ENCODE measurements at places on chromosomes 2 and 18.

DNA sequence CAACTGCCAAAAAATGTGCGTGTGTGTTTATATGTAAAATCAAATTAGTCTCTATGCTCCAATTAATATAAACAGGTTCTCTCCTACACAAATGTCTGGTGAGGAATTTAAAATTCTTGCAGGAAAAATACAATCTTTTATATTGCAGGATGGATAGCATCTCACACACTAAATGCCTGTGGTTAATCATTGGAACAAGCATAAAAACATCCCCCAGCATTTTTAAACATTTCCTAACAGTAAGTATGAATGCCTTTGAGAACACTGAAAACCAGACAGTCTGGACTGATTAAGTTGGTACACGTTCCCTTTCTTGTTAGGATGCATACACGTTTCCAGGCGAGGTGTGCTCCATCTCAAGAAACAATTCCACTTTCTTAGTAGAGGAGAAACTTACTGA is 29.9 kb upstream of the PDE1A start:
- no peak for DNase-seq

DNA sequence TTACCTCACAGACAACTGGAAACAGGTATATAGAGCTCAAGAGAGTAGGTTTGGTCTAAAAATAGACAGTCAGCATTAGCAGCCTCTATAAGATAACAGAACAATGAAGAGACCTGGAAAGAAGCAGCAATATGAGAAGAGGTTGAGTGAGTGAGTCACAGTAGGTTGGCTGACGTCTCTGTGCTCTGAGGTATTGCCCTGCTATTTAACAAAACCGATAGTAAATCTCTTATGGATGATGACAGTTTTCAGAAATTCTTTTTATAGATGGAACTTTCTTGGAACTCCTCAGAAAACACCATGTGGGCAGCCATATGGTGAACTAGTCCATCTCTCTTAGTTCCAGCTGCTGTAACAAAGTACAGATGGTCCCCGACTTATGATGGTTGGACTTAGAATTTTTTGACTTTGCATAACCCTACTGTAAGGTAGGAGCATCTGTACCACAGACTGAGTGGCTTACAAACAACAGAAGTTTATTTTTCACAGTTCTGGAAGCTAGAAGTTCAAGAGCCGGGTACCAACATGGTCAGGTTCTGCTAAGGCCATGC is 123.5 kb downstream of the MBD2 start:
- no peak for DNase-seq

DNA sequence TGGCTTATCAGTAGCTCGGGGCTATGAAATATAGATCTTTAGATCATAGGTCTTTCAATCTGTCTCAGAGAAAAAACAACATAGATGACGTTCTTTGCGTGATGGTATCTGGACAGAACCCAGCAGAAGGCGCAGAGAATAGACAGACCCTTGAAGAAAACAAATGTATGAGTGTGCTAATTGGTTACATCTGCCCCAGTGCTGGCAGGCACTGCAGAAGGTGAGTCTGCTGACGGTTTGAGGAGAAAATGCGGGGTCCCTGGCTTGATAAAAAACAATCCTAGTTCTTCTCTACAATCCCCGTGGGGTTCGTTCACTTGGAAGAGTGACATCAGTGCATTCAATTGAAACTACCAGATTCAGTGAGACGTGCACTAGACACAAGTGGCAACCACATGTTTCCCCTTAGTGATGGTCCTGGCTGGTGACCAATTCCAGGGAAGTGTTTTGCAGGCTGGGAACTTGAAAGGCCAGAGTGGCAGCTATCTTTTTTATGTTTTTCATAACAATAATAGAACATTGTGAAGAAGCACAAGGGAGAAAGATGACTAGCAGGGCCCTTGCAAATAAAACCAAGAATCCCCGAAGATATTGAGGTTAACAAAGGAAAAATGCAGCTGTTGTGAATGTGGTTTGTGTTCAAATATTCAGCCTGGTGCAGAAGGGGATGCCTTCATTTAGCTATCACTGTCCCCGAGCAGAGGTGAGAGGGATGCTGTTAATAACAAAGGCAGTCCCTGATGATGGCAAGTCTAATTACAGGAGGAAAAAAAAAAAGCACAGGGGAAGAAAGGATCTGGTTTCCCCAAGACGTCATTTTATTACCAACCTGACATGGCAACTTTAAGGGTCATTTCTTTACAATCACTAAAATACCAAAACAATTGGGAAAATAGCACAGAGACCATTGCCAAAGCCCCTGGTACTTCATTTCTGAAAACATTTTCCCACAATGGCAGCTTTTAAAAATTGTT is 337.6 kb upstream of the FIGN start:
- DNase-seq: no peak

- peak; percentile 85 for DNase-seq
Measured at GRCh38 chr2:218959141-218959731, at the start of gene CDK5R2. CDK5R2 (plus strand) TSS chr2:218959666; CDS start chr2:218959821, 155 bp downstream.

DNA sequence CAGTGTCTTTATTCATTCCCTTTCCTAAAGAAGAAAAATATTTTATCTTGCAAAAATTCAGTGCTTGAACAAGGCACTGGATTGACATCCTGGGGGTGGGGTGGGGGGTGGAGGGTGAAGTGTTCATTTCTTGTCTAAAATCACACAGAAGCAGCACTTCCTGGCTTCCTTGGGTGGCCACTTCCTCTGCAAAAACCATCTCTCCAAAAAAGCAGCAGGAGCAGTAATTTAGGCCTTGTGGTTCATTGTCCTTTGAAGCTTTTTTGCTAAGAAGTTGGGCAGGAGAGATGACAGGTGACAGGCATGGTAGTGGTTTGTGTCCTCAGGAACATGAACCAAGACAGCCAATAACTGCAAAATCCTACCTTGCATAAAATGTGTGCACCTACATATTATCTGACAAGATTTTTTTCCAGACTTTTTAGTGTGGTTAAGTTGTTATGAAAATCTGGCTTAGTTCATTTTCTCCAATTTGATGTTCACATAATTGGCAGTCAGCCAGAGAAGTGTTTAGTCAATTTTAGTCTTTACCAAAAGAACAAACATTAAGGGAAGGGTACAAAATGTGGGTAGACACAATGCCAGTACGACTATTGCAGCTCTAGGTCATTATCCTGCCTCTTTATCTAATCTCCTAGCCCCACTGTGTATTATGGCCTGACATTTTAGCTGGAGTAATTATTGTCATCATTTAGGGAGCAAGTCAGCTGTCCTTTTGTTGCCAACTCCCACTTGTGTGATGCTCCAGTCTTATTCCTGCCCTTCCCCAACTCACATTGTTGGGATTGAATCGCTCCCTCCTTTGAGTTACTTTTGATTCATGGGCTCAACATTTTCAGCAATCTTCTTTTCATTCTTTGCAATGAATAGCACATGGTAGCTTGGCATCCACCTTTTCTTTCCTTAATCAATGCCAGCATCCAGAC is 177.2 kb downstream of the MYO3B start:
- no peak for DNase-seq

DNA sequence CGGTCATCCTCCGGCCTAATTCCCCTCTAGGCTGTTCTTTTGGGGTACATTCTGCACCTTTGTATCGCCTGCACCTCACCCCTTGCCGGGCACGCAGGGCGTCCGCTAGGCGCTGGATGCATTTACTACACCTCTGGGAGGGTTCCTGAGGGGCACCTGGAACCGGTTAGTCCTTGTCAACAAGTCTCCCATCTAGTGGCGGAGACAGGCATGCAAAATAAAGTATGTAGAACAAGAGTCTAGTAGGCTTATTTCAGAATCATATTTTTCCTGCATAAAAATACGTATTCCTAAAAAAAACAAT is 705 bp upstream of the TEX261 start:
- no peak for DNase-seq

DNA sequence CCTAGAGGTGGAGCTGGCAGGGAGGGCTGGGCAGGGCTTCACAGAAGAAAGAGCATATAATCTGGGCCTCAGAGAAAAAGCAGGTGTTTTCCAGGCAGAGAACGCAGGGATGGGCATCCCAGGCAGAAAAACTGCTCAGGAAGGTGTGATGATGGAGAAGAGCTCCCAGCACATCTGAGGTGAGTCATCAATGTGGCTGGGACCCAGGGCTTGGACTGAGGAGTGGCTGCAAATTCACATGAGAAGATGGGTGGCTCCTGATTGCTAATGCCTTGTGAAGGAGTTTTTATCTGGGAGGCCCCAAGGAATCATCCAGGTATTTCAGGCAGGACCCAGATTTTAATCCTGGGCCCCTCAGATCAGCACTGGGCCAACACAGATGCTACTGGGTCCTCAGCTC is 10.2 kb downstream of the IL1F10 start:
- DNase-seq: peak; percentile 74

DNA sequence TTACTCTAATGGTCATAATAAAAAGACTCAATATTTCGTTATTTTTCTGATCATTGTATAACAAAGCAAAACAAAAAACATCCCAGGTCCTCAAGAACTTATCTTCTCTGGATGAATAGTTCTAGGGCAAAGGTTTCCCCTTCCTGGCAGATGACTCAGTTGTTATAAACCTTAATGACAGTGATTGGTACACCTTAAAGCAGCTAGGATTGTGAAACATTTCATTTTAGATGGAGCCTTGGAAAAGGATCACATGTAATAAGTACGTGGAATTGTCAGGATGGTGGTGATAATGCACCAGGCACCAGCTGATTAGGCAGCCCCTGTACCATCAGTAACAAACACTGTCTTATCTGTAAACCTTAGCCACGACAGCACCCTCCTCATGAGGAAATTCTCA is 47.2 kb downstream of the MEP1B start:
- no peak for DNase-seq

DNA sequence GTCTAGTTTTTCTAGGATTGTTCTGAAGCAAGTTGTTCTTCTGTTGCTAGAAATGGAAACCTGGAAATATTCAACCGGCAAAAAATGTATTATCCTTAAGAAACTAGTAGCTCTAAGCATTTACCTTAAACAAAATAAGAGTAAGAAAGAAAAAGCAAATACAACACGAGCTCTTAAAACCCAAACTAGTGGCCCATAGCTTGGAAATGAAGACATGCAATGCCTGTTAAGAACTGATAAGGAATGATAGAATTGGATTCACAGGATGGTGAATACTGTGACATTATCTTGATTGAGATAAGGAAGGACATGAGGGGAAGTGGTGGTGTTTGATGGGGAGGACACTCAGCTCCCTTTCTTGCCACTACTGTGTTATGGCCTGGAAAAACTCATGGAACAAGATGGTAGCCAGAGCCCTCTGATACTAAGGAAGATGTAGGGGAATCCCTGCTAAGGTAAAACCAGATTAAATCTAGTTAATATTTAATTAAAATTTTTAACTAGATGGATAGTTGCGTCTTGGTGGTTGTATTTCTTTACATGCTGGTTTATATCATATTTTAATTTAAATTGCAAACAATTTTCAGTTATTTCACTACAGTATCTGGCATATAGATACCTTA is 193.8 kb downstream of the LPIN1 start:
- no peak for DNase-seq

- DNase-seq: no peak
Measured at GRCh38 chr2:146873646-146874259, 971.1 kb upstream of the ACVR2A start.

DNA sequence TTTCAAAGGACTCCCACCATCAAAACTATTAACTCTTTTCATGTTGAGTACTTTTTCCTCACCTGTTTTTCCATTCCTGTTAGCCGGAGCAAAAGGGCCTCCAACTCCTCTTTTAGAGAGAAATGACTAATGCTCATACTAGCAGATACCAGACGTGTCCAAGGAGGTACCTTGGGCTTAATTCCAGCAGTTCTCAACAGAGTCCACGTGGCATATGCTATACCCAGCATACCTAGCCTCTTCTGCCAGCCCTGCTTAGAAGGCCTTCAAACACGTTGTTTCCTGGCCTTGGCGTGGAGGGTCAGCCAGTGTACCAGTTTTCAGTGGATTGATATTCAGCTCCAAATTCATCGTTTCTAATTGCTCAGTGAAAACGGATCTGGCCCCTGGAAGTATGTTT is 123.9 kb downstream of the MGAT5 start:
- DNase-seq: no peak

DNA sequence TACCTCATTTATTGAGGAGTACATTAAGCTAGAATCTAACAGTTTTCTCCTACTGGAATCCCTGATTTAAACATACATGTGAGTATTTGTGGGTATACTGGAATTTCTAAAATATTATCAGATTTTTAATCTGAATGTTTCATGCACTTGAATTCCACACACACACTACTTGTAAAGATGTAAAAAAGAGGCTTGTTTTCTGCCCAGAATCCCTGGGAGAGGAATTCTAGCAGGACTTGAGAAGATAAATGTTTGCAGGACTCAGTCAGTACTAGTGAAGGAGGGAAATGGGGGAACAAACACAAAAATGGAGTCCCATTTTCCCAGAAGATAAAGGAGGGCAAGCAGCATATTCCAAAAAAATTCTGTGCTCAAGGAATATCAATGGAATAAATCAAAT is 17.0 kb downstream of the COL5A2 start:
- DNase-seq: no peak
